ENCODE measurements at places on chromosomes 13 and 19.
A peak's percentile ranks its signal among the peaks of the same experiment; 100 is the strongest.

- no peak for DNase-seq
Measured at GRCh38 chr13:111513766-111514609, 193.5 kb downstream of the TEX29 start.

DNA sequence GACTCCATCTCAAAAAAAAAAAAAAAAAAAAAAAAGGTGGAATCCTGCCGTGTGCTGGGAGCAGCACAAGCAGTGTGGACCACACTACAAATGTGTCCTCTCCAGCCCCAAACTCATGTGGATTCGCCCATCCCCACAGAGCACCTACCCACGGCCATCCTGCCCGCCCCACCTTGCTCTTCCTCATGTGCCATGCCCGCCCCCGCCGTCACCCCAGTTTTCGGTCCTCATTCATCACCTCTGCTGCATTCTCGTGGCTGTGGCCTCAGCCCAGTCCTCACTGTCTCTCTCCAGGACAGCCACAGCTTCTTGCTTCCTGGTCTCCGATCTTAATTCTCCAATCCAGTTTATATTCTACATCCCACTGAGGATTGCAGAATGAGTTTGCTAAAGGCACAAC is 80.0 kb upstream of the TM9SF2 start:
- no peak for DNase-seq

- no peak for DNase-seq
Measured at GRCh38 chr19:39449116-39449797, 3.9 kb downstream of the SUPT5H start.

DNA sequence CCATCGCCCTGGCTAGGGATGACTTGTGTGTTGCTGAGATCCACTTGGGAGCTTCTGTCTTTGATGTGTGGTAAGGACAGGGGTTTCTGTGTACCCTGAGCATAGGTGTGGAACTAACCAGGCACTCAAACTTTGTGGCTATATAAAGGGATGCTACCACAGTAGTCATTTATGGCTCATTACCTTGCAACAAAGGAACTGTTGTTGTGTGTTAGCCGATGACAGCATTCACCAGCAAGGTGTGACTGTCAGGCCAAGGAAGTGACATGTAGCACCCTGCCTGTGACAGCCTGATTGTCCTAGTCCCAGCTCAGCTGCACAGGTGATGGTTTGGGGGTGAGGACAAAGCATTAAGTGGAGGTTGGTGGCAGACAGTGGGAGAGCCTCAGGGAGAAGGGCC is 73.6 kb downstream of the COG3 start:
- no peak for DNase-seq

DNA sequence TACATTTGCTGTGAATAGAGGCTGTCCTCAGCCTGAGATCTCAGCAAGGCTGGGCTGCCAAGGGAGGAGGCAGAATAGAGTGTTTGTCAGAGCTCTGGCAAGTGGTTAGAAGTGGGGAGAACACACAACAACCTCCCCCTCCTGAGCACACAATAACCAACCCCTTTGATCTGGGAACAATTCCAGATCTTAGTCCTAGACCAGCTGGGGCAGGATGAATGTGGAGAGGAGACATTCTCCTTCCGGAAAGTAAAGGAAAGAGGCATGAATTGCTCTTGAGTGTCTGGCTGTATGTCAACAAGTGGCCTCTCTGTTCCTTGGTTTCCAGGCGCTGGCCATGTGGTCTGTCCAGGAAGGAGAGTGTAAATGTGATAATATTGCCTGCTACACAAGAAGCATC is 114.9 kb upstream of the TMTC4 start:
- DNase-seq = no peak

DNA sequence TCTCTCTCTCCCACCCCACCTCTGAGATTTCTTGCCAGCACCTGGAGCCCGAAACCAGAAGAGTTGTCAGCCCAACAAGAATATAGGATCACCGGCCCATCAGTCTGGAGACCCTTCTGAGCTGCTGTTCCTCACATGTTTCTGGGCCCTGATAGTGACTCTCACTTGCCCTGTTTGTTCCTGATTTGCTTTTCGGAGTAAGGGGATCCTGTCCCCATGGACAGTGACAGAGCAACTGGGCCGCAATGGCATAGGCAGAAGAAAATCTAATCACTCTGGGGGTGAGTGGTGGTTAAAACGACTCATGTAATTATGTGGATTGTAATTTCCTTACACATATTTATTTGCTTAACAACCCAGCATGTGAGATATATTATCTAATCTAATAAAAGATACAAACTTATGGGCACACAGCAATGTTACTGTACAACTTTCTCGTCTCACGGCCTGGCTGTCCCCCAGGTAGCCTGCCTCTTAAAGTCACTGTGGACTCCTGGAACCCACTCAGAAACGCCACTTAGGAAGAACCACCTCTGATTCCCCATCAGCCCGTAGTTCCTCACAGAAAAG is 663 bp upstream of the SMAD9 start:
- peak; percentile 15 for DNase-seq

- DNase-seq = no peak
Measured at GRCh38 chr19:54253331-54254194, 3.5 kb downstream of the LILRB5 start.

DNA sequence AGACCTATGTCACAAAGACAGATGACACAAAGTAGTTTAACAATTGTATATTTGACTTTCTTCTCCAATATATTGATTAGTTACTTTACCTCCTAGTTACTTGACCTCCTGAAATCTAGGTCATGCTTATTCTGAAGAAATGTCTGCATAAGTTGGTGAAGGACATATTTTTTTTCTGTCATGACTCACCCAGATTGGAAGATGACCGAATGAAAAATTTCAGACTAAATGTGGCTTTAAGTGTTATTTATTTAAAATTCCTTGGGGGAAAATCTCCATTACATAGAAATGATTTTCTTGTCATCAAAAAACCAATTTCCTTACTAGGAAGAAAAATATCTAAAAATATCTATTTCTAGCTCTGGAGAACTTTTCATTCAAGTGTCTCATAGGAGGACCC is 217.1 kb downstream of the POSTN start:
- peak; percentile 15 for DNase-seq

- peak; percentile 98 for DNase-seq
Measured at GRCh38 chr19:46542428-46543230, 47.0 kb upstream of the PNMA8B start.

GRCh38 chr13:21998279-21998990 is 327.6 kb downstream of the FGF9 start:
- no peak for DNase-seq

DNA sequence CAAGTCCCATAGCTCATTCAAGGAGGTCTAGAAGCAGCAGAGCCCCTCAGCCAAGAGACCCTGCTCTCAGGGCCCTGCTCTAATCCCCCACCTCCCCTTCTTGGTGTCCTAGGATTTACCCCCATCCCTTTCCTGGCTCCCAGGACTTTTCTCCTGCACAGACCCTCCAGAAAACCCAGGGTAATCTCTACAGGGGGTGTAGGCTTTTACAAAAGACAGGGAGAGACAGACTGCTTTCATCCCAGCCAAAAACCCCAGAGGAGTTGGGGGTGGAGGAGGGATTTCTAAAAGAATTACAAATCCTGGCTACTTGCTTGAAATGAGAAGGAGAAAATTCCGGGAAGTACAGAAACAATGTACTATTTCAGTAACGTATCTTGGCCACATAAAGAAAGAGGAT is 133.3 kb downstream of the TNFSF13B start:
- no peak for DNase-seq

DNA sequence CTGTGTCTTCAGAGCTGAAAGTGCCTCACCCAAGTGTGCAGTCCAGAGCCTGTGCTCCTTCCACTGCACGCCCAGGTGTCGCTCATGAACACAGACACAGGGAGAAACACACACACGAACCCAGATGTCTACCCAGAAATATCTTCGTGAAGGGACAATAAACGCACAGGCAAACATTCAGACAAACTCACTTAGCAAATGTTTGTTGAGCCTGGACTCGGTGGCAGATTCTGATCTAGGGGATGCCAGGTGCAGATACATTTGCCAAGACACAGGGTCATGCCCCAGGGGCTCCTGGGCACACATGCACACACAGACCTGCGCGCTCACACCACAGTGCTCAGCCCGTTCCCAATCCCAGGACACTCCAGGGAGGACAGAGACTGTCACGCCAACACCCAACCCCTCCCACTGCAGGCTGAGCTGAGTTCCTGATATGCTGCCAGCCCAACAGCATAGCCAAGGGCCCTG is 31.9 kb downstream of the SCGB2B2 start:
- DNase-seq = no peak

DNA sequence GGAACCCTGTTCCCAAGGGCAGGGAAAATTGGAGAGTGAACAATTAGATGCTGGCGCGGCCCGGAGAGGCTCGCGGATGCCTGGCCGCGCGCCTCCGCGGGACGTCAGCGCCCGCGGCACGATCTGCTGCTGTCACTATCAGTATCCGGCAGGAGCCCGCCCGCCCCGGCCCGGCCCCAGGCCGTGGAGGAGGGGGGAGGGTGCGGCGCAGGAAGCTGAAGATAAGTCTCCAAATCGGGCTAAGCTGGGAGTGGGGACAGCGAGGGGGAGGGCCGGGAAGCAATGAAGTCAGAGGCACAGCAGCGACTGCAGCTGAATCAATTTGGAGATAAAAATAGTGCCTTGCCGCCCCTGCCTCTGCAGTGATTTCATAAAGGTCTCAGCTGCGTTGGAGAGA is 441.5 kb upstream of the KLF12 start:
- peak; percentile 80 for DNase-seq

DNA sequence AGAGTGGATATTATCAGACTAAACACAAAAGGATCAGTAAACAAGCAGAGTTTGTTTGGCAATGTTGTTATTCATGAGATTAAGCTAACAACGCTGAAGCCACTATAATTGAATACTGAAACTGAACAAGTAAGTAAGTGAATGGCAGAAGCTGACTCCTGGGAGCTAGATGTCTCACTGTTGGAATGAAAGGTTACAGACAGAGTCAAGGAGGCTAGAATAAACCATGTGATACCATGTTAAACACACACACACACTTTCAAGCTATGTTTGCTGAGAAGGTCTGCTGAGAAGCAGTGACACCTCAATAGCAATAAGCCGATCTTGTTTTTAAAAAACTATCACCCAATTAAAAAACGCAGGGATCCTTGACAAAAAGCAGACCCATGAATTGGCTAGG is 1609.4 kb upstream of the MIR17HG start:
- DNase-seq = no peak

DNA sequence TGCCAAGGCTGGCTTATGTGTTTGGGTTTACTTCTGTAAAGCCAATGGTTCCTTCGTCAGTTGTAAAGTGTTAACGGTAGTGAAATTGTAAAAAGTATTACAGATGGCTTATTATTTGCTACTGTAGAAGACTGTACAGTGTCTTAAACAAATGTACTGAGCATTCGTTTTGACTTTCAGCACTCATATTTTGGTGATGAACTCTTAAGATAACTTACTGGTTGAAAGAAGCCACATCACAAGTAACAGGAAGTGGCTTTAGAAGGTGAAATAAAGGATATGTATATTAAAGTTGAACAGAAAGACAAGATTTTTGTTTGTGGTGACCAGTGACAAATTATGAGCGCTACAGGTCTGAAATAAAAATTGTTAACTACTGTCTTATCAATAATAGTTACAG is 64.2 kb downstream of the URI1 start:
- no peak for DNase-seq

- DNase-seq = no peak
Measured at GRCh38 chr13:111984349-111984748, 82.6 kb upstream of the SOX1 start.

GRCh38 chr13:35888457-35888883 is 242.7 kb downstream of the DCLK1 start:
- no peak for DNase-seq

GRCh38 chr13:109427148-109427547 is 359.2 kb downstream of the IRS2 start:
- DNase-seq = peak; percentile 13

- no peak for DNase-seq
Measured at GRCh38 chr13:31069808-31070534, 91.7 kb downstream of the HSPH1 start.

DNA sequence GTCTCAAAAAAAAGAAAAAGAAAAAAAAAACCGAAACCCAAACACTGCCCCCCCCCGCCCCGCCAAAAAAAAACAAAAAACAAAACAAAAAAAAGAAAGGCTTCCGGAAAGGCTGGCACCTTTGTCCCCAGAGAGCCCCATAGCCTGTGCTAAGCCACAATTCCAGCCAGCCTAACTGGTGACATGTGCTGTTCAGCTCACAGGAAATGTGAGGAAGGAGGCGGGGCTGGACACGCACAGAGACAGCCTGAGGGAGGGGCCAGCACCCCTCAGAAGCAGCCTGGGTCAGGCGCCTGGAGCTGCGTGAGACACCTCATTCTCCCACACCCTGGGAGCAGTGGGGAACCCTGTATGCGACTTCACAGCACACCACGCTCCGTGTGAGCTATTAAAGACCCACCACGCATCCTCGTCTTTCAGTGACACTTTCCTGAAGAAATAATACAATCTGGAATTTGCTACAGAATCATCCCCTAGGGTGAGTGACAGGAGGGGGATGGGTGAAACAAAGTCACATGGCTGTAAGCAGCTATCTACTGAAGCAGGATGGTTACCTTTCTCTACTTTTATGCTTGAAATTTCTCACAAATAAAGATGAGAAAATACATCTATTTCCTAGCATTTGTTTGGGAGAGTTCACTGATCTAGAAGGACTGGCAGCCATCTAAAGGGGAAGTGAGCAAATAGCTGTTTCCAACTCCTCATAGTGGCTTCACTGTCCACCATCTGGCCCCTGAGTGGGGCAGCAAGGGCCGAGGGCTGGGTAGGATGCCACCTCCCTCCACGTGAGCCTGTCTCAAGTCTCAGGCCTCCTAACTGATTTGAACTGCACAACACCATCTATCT is 12.3 kb upstream of the SLC35E1 start:
- peak; percentile 87 for DNase-seq

- DNase-seq = no peak
Measured at GRCh38 chr13:98810746-98811145, 58.3 kb upstream of the SLC15A1 start.

DNA sequence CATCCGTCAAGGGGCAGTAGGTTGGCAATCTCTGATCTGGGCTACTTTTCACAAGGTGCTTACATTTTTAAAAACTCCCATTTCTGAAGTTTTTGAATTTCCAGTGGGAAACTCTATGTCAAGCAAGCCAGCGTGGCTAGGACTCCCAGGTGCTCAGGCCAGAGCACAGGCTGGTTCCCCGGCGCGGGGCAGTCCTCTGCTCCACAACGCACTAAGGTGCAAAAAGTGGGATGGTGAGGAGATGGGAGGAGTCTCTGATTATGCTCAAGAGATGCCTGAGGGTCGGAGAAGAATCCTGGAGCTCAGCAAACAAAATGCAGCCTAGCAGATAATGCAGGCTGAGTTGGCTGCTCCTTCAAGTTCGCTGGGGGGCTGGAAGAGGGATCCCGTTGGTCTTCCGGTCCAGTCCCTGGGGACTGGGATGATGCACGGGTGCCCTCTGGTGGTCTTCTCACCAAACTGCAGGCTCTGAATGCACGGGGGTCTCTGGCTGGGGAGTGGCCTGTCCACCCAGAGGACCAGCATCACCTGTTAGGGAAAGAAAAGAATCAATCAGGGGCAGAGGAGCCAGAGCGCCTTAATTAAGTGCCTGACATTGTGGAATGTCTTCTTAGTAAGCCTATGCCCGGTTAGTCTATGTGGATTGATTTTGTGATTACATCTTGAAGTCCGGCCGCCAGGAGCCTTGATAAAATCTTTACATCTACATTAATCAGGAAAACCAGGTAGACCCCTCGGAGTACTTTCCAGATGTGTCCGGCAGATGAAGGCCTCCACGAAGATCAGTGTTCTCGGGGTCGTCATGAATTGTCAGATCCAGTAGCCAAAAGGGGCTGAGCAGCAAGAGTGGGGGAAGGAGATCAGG is 244.4 kb upstream of the MAB21L1 start:
- peak; percentile 83 for DNase-seq

- DNase-seq = no peak
Measured at GRCh38 chr19:33325920-33326319, 23.6 kb upstream of the CEBPA start.

Data from adipocyte (in vitro differentiated cells).